ENCODE measurements at places on chromosomes 3 and 15. TPM values are rescaled to one million over a fixed set of nuclear protein-coding genes. Genes with fewer than 3 reads are reported as not detected.

The GRK7 gene
- polyA plus RNA-seq: 0.08 TPM

The DNAJC17 gene
- 66.6 TPM for polyA plus RNA-seq

The LMAN1L gene
- not detected for polyA plus RNA-seq

The SLC15A2 gene
- polyA plus RNA-seq: 0.28 TPM

The THRB gene
- 4.1 TPM for polyA plus RNA-seq

The UTS2B gene
- not detected for polyA plus RNA-seq

The USF3 gene
- 2.1 TPM for polyA plus RNA-seq

The TRAT1 gene
- polyA plus RNA-seq: not detected

The PLAAT1 gene
- 2.1 TPM for polyA plus RNA-seq

The ACAD9 gene
- 28.1 TPM for polyA plus RNA-seq

The ZBTB20 gene
- polyA plus RNA-seq: 0.17 TPM

The KNG1 gene
- polyA plus RNA-seq: not detected

The IL5RA gene
- 0.16 TPM for polyA plus RNA-seq

The TM4SF1 gene
- polyA plus RNA-seq: 0.08 TPM

The ITIH3 gene
- not detected for polyA plus RNA-seq

The ITIH1 gene
- not detected for polyA plus RNA-seq
